NCI-H1436 treated with DMSO at 0.1 percent for 48 hours (cell line): ENCODE measurements at places on chromosomes 6 and 20.

- DNase-seq, result no peak
Measured at GRCh38 chr20:47272893-47273590, 83.5 kb downstream of the ZMYND8 start.

GRCh38 chr6:29628419-29629281, 4.3 kb downstream of the GABBR1 start:
- peak; percentile 26 for DNase-seq

DNA sequence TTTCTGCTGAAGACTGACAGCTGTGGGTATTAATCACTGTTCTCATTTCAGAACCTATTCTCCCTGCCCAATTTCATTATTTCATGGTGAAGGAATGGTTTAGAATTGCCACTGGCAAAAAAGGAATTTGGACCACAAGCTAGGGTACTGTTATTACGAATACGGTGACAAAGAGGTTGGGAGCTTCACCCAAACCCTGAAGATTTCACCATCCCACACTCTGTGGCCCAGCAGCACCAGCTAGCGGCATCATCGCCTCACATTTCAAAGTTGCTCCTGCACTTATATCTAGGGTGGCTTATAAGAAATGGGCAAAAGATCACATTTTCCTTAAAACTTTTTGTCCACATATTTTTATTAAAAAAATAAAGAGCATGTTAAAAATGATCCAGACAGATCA, 236.1 kb downstream of the SYNDIG1 start:
- DNase-seq, result no peak

DNA sequence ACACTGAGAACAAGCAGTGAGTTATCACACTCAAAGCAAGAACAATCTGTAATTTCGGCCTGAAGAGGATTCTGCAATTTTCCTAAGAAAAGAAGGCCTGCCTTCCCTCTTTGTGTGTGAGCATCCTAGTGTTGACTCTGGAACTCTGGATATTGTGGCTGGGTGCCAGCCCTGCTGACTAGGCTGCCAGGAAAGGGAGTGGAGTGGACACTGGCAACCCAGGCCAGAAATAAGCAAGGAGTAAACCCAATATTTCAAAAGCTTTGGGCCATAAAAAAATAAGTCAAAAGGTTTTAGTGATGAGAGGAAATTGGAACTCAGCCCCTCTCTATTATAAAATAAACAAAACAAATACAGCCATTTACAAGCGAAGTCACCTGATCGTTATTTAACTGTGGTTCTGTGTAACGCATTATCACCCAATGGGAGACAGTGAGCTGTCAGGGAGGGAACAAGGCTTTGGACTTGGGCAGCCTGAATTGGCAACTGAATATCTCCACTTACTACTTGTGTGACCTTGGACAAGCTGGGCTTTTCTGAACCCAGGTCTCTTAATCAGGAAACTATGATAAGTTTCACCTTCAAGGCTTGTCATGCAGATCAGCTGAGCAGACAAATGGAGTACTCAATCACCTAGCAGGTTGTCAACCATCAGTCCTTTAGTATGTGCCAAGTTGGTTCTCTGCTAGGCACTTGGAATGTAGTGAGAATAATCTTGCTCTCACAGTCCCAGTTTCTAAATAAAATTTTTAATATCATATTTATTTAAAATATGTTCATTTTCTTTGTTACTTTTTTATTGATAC, 196.2 kb downstream of the PAX1 start:
- DNase-seq, result no peak

DNA sequence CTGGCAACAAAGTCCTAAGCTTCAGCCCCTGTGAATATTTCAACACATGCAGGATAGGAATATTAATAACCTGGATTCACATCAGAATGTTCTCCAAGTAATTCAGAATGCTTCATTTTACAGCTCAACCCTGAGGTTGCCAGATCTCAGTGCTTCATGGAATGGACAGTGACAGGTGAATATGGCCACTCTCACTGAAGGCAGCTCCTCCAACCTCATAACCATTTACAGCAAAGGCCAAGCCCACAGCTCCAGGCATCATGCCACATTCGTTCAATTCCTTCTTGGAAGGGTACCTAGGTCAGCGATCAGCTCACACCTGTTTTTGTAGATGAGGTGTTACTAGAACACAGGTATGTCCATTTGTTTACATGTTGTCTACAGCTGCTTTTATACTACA, 17.1 kb downstream of the CLIC5 start:
- no peak for DNase-seq

DNA sequence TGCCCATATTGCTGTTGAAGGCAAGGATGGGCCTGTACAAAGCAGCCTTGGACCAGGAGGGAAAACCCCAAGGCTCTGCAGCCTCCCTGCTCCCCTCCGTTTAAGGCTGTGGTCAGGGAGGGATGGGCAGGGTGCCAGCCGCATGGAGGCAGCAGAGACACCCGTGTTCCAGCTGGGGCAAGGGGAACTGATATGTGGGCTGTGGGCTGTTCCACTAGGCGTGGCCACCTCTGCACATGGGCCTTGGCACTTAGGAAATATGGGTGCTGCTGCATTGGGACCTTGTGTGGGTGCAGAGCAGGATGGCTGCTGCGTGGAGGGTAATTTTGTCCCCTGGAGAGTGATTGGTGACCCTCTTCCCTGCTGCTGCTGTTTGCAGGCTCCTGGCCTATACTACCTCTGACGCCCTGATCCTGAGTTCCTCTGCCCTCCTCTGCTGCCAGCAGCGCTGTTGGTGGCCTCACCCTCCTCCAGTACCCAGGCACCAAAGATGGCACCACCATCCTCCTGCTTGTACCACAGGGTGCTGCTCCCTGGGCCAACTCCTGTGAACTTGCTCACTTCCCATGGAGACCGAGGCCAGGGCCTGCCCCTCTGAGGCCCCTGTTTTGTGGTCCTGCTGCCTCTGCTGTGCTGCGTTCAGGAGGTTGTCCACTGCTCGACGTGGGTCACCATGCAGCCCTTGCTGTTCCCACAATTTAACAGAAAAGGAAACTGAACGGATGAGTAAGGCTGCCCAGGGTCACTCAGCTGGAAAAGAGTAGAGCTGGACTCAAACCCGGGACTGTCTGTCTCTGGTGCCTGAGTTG, 35.3 kb downstream of the PANK2 start:
- DNase-seq, result no peak

- no peak for DNase-seq
Measured at GRCh38 chr6:85360794-85361642, 88.9 kb upstream of the NT5E start.
